ENCODE measurements at places on chromosomes 11 and 22.

- DNase-seq: no peak
These were observed 418.7 kb upstream of the ANO5 start for GRCh38 chr11:21774212-21774611.

DNA sequence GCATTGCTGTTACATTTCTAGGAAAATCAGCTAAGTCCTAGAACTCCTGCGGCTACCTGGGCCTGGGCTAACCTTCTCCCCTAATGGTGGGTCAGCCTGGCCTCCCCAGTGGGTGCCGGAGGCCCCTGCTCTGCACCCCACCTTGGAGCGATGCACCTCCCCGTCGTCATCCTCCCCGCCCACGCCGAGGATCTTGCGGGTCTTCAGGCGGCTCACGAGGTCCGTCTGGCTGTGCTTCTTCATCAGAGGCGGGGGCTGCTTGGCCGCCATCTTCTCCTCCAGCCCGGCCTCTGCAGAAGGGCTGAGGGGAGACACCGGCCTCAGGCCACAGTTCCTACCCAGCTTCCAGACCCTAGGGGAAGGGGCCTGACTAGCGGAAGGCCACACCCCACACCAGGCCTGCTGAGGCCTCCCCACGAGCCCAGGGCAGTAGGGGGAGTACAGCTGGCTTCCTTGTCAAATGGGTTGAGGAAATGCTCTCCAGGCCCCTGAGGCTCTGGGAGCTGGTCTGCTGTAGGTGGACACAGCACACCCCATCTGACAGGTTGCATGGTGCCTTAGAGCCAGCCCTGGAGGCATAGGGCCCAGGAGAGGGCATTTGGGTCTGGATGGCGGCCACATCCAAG is 12.5 kb downstream of the TP53I11 start:
- no peak for DNase-seq

- DNase-seq: no peak
These were observed 102.6 kb upstream of the SPON1 start for GRCh38 chr11:13859892-13860291.

GRCh38 chr22:26941896-26942636 is 284.7 kb downstream of the MIAT start:
- no peak for DNase-seq

- DNase-seq: no peak
These were observed 453.1 kb downstream of the SOX6 start for GRCh38 chr11:15903246-15903645.

- no peak for DNase-seq
These were observed 18.1 kb downstream of the DRD4 start for GRCh38 chr11:655036-655726.

GRCh38 chr11:8292351-8292750 is 28.7 kb upstream of the LMO1 start:
- DNase-seq: no peak

DNA sequence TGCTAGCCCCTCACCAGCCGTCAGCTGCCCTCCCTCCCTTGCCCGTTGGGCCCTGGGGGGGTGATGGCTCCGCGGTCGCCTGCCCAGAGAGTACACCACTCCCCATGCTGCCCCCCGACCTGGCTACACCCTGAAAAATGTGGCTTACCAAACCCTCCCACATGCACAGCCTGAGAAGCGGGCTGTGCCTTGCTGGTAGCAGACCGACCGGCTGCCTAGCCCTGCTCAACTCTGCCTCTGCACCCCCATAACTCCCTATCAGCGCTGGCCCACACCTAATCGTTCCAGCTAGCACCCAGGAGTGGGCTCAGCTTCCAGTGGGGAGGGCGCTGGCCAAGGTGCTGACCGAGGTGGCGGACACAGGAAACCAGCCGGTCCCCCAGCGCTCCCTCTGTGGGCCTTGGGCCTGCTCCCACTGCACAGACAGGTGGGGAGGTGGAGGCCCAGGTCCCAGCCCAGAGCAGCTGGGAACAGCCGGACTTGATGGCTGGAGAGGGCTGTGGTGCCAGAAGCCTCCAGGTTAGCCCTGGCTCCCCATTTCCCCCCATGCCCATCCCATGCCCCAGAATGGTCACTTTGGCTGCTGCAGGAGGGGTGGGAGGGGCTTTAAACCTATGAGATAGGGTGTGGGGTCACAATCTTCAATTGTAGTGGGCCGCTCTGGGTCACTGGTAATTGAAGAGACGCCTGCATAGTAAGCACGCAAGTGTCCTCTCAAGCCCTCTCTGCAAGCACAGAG is 32.1 kb upstream of the PRODH start:
- no peak for DNase-seq

GRCh38 chr11:96168623-96169022 is 174.4 kb downstream of the MAML2 start:
- no peak for DNase-seq

DNA sequence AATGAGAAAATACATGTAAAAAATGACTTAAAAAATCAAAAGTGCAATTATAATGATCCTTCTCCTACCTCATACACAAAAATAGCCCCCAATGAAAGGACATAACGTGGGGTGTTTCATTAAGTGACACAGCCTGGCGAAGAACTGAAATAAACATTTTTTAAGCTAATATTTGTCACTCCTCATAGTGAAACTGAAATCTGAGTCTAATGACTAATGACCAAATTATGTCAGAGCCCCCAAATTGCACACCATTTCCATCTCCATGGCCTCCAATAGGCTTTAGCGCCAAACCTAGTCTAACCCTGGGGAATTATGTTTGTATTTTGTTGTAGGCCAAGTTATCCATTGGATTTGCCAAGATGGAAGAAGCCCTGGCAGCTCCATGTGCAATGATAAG is 119.1 kb downstream of the WT1 start:
- no peak for DNase-seq

GRCh38 chr11:88131764-88132470 is 43.3 kb downstream of the RAB38 start:
- peak; percentile 41 for DNase-seq

- no peak for DNase-seq
These were observed 1.1 kb downstream of the MTMR2 start for GRCh38 chr11:95922536-95923438.

- no peak for DNase-seq
These were observed 76.0 kb downstream of the CWC15 start for GRCh38 chr11:94897330-94897768.

DNA sequence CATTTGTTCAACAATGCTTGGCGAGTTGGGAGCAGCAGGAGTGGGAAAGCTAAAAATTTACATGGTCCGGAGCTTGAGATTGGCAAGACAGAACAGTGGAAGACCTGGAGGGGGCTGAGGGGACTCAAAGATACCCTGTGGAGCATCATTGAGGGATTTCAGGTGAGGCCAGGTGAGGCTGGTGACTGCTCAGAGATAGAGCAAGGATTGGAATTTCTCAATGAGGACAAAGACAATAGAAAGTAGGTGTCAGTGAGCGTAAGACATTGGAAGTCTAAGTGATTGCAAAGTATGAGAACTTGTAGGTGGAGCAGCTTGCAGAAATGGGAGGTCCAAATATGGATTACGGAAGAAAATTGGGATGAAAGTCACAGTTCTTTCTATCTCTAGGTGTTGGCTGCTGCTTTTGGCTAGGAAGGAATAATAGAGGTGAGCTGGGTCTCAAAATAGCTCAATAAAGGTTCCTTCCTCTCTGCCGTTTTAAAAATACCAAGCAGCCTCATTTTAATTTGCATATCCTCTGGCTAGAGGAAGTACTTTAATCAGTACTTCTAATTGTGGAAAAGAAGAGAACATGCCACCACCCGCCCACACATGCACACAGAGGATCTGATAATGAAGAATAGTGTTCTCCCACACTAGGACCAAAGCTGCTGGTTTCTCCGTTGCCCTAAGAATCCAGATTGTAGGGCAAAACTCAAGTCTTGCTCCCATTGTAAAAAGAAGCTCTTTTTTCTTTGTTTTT is 41.8 kb upstream of the SORL1-AS1 start:
- DNase-seq: peak; percentile 40

GRCh38 chr11:72814286-72815109 is at the start of gene ATG16L2:
Gene ATG16L2, plus strand, starts transcription at chr11:72814411. Its CDS starts 35 bp downstream, at chr11:72814446.
- DNase-seq: peak; percentile 93

GRCh38 chr22:42111798-42112197 is 18.8 kb downstream of the CYP2D6 start:
- no peak for DNase-seq

DNA sequence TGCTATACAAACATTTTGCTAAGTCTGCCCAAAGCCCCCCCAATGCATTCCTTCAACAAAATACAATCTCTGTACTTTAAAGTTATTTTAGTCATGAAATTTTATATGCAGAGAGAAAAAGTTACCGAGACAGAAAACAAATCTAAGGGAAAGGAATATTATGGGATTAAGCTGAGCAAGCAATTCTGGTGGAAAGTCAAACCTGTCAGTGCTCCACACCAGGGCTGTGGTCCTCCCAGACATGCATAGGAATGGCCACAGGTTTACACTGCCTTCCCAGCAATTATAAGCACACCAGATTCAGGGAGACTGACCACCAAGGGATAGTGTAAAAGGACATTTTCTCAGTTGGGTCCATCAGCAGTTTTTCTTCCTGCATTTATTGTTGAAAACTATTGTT is 92.4 kb downstream of the RRAS2 start:
- DNase-seq: no peak

GRCh38 chr11:131658952-131659351 is 288.5 kb downstream of the NTM start:
- no peak for DNase-seq

- DNase-seq: no peak
These were observed 6.2 kb downstream of the PANX1 start for GRCh38 chr11:94134651-94135512.

DNA sequence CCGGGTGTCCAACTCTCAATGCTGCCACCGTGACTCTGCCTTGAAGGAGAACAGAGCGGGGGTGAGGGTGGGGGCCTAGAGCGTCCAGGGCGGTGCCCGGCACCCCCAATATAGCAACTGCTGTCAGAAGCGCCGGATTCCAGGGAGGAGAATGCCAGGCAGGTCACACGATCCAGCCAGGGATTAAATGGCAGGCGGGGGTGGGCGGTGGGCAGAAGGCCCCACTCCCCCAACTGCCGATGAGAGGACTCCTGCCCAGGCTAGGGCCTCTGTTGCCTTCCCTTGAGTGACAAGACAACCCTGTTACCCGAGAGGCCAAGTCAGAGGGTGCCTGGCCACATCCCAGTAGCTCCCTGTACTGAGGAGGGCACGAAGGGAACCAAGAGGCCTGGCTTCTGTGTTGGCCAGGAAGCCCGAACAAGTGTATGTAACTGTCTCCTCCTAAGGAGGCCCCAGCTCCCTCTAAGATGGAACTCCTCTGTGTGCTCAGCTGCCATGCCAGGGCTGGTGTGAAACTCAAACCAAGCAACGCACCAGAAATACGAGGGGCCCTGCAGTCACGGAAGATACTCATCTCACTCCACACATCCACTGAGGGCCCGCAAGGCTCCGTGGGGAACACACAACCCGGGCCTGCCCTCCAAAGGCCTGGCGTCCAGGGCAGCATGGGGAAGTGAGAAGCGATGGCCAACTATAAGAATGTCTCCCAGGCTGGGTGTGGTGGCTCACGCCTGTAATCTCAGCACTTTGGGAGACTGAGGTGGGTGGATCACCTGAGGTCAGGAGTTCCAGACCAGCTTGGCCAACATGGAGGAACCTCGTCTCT is 3.0 kb downstream of the PACSIN3 start:
- no peak for DNase-seq

GRCh38 chr11:62217191-62217748 is 8.8 kb downstream of the SCGB2A1 start:
- DNase-seq: no peak

GRCh38 chr11:26090651-26091050 is 241.3 kb upstream of the ANO3 start:
- no peak for DNase-seq

Measured in GM06990 (cell line).